ENCODE measurements at places on chromosomes 5 and 9.

DNA sequence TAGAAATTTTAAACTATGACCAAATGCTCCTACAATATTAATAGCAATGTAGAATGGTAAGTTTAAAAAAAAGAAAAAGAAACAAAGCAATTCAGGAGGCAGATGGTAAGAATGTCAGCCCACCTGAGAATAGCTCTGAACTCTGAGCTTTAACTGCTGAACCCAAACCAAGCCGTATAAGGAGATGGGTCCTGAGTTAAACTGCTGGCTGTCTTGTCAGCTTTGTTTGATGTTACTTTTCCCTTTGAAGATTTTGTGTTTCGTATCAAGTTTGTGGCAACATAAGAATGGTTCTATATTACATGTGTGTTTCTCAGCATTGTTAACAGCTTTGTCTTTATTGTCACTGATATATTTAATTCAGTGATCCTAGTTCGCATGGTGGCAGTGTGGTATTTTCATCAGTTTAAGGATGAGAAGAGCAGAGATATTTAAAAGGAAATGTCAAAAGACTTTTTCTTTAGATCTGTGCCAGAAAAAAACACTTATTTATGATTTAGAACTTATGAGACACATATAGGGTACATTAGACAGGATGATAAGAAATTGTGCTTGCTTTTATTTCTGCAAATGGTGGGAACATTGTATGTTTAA is 390.1 kb downstream of the CCDC171 start:
- no peak for DNase-seq

- no peak for DNase-seq
These were observed 152.7 kb downstream of the SNX18 start for GRCh38 chr5:54670281-54670680.

DNA sequence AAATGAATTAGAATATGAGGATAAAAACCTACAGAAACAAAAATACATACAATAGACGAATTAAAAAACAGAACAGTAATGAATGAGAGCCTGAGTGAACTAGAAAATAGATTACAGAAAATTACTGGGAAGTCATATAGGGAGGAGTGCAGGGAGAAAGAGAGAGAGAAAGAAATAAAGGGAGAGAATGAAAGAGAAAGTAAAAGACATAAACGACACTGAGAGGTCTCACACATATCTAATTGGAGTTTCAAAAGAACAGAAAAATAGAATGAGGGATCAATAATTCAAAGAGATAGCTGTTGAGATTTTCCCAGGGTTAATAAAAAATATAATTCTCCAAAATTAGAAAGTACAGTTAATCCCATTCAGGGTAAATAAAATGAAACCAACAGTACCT is 156.4 kb upstream of the FTMT start:
- no peak for DNase-seq

DNA sequence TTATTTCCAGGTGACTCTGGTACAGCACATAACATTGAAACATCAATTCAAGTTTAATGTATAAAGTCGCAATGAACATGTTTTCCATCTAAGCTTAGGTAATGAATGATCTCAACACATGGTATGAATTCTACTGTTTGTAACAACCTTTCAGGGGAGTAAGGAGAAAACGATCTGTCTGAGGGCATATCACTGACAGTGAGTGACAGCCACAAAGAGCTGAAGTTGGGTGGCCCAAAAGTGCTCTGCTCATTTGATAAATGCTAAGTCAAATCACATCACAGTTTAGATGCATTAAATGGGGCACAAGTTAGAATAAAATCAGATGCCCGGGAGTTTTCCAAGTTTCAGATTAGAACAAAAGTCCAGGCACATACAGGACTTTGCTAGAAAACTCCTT is 1.2 kb downstream of the FANCC start:
- no peak for DNase-seq

GRCh38 chr9:27537027-27537435 is 7.4 kb upstream of the MOB3B start:
- DNase-seq = no peak

DNA sequence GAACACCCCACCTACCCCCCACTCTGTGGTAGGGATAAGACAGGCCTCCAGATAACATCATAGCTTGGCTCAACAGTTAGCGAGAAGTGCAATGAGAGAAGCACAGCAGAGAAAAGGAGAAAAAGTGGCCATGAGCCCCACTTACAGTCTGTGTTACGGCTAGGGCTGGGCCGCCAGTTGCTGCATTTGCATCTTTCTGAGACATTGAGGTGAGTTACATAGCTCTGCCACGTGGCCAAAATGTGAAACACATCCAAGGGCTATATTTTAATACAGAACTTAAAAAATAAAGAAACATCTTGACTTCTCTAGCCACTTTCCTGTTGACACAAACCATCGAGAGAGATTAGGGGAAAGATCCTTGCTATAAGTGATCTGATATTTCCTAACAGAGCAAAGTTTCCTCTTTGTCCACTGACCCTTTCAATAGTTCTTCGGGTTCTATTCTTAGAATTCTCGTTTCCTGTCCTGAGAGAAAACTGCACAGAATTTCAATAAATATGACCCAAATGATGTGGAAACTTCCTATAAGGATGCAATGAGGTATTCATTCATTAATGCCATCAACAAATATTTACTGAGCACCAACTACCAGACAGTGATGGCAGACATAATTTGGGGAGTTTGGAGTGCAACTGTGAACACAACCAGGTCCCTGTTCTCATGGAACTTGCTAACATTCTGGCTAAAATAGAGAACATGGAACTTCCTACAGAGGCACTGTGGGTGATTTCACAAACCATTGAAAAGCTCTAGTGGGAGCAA is 3.2 kb upstream of the TLE4 start:
- no peak for DNase-seq

DNA sequence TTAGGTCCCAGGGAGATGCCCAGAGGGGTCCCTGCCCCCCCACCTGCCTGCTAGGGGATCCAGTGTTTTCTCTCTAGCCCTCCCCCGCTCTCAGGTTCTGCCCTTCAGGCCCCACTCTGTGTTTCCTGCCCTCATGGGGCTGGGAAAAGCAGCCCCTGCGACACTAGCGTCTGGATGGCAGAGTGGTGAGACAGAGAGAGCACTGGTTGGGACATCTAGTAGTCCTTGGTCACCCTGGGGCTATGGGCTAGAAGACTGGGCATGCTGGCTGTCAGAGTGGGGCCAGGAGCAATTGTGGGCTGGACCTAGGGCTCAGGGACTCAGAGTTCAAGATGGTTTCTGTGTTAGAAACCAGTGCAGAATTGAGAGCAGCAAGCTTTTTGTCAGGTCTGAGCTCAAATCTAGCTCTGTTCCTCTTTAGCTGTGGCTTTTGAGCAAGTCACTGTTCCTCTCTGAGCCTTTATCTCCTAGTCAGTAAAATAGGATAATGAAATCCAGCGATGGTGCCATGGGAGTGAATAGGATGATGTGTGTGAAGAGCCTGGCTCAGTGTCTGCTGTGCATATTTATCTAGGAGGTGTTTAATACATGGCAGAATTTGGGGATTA is 39.0 kb downstream of the RGS3 start:
- DNase-seq = no peak

DNA sequence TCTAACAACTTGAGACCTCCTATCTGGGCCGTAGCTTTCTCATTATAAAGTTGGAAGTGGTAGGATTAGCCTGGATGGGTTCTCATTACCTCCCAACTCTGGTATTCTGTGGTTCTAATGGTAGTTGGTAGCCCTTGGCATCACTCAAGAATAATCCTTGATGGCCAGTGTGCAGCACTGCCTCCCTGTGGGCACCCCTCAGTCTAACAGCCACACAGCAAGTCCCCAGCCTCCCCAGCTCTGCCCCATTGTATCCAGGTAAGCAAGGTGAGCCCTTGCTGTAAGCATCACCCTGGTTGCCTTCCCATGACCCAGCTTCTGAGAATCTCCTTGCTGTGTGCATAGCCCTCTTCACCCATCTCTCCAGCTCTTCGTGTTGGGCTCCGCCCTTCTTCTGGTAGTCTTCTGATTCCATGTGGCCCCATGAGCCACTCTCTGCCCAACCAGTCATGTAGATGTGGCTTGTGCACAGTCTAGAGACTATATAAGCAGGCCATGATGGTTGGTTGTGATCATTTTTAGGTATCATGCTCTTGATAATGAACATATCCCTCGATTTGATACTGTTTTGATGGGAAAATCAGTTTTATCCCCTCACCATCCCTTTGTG is 57.6 kb upstream of the GRHPR start:
- DNase-seq = no peak

DNA sequence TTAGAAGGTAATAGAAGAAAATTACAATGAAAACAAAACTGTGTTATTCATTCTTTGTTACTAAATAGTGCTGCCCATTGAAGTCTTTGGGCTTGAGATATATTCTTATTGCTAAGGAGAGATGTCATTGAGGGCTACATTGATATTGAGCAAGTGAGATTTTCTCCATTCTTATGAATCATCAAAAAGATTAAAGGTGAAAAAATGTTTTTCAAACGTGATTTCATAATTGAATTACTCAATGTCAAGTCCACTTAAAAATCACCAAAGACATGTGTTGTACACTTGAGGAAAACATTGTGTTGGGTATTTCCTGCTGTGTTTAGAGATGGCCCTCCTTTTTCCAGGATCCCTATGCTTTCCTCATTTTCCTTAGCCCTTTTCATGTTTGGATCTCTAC is 448.1 kb downstream of the NFIB start:
- no peak for DNase-seq

DNA sequence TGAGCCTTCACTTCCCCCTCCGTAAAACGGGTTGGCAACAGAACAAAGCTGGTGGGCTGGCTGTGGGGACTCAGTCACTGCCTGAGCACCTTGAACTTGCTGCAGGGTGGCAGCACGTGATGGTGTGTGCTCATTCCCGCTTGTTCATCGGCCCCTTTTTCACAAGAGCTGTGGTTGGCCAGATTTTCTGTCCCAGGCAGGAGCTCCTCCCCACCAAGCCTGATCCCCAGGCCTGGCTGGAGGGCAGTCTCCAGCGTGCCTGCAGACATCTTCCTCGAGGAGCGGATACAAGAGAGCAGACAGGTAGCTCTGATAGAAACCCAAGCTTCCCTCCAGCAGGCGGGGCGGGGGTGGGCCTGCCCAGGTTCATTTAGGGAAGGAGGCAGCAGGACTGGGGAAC is 61.9 kb upstream of the ORM1 start:
- DNase-seq = no peak

GRCh38 chr5:78903353-78903752 is 81.8 kb downstream of the ARSB start:
- no peak for DNase-seq

DNA sequence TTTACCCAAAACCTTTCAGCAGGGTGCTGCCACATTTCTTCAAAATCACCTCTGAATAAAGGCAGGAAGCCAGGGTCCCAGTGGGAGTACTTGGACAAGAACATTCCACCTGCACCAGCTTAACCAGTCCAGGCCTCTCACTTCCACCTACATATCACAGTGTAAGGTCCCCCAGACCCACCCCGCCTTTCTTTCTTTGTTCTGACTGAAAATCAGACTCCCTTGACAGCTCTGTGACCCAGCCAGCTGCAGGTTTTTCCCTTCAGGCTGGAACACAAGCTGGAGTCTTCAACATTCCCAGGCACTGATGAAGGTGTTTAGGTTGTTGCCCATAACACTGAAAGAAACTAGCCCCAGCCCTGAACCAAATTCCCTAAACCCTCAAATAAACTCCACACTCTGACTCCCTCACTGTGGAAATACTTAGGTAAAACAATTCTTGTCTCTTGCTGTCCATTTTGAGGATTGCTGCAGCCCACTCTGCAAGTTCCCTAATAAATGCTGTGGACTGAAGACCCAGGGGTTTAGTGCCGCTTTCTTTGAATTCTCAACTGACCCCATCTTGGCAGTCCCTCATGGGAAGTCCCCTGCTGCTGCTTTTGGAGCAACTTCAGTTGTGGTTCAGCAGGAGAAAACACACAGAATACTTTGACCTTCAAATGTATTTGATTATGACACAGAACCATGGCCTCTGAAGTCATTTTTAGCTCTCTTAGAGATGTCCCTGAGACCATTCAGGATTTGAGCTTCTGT is 24.8 kb downstream of the P4HA2 start:
- no peak for DNase-seq

GRCh38 chr5:122972877-122973276 is 63.6 kb downstream of the PPIC start:
- no peak for DNase-seq

- DNase-seq = no peak
These were observed 4.5 kb downstream of the MAMDC4 start for GRCh38 chr9:136856541-136857141.

DNA sequence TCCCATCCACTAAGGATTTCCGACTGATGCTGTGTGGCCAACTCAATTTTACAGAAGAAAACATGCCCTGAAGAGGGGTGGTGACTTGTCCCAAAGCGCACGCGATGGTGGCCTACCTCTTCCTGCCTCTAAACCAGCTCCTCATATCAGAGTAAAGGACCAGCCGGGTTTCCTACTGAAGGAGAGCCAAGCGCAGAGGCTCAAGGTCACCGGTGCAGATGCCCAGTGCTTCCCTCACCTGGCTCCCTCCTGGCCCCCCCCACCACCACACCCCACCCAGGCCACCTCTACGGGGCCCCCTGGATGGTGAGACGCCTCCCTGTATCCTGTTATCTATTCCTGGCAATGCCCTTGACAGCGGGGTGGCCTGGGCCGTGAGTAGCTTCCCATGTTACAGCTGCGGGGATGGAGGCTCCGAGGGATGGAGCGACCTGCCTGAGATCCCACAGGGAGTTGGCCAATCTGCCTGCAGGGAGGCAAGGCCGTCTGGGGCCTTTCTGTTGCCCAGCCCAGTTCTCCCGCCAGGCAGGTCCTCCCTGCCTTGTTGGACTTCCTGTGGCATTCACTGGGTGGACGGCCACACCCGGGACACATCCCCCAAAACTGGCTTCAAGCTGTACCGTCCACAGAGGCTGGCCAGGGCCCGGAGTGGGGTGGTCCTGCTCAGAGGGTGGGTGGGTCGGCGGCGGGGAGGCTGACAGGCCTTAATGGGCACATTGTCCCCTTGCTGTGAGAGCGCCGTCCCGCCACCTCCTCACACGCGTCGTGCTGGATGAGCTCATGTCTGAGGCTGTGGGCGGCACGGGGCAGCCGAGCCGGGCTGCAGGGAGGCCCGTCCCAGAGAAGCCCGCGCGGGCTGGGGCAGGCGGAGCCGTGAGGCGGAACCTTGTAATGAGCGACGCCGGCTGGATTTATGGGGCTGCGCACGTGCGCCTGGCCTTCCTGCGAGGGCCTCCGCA is 72.5 kb downstream of the MACROH2A1 start:
- DNase-seq = no peak

- no peak for DNase-seq
These were observed 29.0 kb downstream of the PDE6A start for GRCh38 chr5:149915392-149916260.

DNA sequence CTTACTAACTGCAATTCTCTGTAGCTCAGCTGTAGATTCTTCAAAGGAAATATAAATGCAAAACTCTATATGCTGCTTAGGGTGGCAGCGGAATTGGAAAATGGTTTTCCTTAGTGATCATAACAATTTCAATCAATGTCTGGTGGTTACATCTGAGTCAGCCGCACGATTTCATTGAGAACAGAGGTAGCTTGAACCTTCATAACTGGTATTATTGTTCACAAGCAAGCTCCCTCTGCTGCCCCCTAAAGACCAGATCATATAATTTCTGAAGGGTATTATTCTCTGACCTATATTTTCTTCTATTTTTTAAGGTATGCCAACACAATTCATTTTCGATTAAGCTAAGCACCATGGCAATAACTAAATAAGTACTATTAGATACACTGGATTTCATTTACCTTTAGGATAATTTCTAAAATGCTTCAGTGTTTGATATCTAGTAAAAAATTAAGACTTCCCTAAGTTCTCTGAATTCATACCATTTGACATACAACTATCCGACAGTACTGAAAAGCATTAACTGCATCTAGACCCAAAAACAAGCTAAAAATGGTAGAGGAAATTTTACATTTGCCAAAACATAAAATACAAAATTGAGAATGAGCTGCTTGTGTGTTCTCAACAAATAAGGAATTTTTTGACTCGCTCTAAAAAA is 181.1 kb upstream of the SPEF2 start:
- DNase-seq = no peak

All from stimulated activated CD8-positive, alpha-beta memory T cell treated with anti-CD3 and anti-CD28 coated beads, Interleukin-2, amount 100 ng/mL, for 48 hours (primary cell).